ENCODE measurements at places on chromosomes 5 and 9.

DNA sequence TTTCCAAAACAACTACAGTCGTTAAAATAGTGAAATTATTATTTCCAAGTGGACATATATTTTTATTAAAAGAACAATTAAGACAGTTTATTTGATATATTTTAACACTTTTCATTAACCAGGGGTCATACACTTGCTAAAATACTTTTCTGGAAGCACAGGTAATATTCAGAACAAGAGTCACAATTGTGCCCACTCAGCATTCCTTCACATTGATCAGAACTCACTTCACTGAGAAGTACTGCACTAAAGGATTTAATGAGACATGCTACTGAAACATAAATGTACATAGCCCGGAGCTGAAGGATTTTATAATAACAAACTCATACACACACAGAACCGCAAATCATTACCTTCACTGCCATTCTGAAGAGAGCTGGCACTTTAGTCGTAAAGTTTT is 361.8 kb downstream of the ARL15 start:
- no peak for DNase-seq

DNA sequence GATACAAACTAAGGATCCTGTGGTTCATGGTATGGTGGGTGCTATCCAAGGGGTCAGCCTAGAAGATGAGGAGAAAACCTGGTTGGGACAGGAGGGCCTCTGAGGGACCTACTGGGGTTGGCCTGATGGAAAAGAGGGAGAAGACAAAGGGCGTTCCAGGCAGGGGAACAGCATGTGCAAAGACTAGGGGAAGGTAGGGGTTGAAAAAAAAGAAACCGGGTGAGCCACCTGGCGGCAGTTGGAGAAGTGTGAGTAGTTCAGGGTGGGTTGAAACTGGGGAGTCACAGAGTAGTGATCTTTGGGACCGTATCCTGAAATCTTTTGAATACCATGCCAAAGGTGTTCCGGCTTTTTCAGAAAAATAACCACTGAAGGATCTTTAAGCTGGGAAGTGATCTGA is 8.7 kb upstream of the GABRP start:
- no peak for DNase-seq

DNA sequence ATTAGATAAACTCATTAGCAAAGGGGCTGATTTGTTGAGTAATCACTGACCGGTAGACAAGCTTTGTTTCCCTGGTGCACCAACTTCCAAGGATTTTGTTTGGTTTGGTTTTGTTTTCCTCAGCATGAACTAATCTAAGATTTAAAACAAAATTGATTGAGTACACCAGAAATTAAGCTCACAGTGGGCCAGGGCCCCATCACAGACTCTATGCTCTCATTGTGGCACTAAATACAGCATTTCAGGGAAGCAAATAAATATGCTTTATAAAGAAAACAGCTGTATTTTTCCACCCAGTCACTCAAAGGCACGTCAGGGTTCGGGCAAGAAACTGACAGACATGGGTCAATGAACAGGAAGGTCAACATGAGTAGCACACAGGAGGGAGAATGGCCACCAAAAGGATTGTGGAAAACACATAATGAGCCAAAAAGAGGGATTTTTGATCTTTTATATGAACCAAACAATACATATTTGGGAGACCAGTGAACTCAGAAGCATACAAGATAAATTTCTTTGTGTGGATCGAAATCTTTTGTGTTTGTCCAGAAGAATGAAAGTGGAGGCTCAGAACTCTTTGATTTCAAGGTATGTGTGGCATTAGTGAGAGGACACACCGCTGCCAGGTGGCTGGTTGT is 8.8 kb downstream of the CFAP77 start:
- DNase-seq: no peak

DNA sequence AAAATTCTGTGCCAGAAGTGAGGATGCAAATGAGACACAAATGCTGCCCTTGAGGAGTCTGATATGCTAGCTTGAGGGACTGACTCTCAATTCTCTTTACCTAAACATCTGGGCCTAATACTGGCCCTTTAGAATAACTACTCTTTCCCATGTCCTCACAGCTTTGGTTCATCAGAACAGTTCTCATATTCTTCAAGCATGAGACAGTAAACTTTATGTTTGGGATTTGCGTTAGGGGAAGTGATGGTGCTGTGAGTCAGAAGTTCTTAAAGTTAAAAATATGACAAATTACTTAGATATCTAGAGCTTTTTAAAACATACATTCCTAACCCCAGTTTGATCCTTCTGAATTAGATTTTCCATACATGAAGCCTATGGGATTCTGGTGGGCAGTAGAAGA is 665.0 kb upstream of the RGMB start:
- no peak for DNase-seq

DNA sequence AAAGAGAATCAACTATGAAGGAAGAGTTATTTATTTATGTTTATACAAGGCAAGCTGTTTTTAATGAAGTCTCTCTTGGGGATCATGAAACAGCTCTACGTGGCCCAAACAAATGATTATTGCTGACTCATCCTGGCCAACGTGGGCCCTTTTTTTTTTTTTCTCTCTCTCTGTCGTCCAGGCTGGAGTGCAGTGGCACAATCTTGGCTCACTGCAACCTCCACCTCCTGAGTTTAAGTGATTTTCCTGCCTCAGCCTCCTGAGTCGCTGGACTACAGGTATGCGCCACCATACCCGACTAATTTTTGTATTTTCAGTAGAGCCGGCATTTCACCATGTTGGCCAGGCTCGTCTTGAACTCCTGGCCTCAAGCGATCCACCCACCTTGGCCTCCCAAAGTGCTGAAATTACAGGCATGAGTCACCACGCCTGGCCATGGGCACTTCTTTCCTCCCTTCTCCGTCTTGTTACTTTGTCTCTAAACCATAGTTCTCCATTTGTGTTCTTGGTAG is 98.3 kb downstream of the BASP1 start:
- DNase-seq: no peak

GRCh38 chr5:176818391-176819098 is 8.2 kb downstream of the UNC5A start:
- no peak for DNase-seq

- no peak for DNase-seq
These were observed 247.3 kb upstream of the TAS2R1 start for GRCh38 chr5:9877488-9877887.

GRCh38 chr5:131418846-131419245 is 155.0 kb downstream of the CDC42SE2 start:
- no peak for DNase-seq

DNA sequence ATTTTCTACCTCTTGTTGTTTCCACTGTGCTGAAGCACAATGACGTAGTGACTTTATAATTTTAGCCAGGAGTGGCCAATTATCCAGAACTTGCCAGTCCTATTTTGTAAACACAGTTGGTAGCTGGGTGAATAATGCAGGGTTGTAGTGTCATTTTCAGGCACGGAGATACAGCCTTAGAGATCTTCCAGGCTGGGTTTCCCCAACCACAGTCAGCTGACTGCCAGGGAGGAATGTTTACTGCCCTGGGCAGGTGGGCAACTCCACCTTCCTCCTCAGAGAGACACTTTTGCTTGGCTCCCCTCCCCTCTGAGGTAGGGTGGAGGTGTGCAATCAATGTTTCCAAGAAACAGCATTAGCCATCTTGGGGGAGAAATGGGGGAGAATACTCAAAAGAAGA is 228.1 kb upstream of the NR4A3 start:
- DNase-seq: peak; percentile 37

DNA sequence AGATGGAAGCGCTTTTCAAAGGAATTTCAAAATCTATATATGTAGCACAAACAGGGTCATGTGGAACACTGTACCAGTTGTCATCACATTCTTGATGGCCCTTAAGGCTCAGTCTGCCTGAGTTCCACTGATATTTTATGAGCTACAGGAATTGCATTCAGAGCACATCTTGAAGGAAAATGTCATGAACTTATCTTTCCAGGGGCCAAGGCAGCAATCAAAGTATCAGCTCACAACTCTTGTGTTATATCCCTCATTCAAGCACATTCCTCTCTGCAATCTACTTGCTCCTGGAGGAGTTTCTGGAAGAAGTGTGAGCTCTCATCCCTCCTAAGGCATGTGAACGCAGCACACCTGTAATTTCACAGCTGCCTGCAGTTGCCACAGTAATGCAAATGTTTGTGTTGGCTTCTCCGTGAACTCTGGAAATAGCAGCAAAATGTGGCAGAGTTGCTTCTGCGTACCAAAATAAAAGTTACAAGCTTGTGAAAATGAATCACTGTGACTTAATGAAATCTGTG is 89.7 kb upstream of the EQTN start:
- DNase-seq: no peak

DNA sequence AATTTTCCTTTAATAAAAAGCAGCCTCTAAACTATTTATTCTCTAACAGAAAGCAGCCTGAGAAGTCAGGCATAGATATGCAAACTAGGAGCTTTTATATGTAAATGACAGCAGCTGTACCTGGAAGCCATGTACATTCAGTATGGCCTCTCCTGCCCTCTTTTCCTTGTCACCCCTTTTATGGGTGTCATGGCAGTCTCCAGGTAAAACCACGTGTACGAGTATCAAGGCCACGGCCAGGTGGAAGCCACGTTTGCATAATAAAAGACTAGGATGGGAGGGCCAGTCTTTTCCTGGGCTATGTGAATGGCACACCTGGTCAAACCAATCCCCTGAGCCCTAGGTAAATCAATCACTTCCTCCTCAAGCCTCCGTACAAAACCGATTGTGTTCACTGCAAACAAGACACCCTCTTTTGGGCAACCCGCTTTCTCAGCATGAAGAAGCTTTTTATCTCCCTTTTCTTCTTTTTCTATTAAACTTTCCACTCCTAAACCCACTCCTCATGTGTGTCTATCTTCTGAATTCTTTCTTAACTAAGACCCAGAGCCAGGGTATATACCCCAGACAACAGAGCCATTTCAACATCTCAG is 419.5 kb upstream of the CTNND2 start:
- no peak for DNase-seq

DNA sequence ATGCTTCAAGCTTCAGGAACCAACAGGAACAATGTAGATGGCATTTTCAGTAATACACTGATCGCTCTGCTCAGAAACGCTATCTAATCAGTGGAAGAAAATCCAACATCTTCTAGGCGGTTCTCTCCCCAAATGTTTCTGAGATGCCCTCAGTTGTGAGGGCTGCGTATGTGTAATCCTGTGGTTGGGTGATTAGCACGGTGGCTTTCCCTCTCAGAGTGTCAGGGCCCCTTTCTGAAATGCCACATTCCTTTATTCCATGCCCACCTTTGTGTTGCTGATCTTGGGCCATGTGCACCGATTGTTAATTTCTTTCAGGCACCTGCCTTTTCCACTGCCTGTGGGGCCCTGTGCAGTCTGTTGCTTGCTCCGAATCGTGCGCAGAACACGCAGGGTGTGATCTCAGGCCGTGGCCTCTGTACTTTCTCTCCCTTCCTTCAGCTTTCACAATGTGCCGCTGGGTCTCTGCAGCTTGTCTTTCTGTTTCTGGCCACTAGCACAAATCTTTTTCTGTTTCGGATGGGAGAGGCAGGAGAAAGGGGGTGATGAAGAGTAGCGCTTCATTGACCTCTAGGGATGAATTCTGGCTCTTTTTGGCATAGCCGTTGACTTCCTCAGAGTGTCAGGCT is 324.0 kb downstream of the PARP8 start:
- no peak for DNase-seq

- no peak for DNase-seq
These were observed 801.0 kb downstream of the NR2F1-AS1 start for GRCh38 chr5:92780057-92780456.
